NCI-H1436 treated with DMSO at 0.1 percent for 48 hours (cell line): ENCODE measurements at places on chromosomes 5 and 9.

DNA sequence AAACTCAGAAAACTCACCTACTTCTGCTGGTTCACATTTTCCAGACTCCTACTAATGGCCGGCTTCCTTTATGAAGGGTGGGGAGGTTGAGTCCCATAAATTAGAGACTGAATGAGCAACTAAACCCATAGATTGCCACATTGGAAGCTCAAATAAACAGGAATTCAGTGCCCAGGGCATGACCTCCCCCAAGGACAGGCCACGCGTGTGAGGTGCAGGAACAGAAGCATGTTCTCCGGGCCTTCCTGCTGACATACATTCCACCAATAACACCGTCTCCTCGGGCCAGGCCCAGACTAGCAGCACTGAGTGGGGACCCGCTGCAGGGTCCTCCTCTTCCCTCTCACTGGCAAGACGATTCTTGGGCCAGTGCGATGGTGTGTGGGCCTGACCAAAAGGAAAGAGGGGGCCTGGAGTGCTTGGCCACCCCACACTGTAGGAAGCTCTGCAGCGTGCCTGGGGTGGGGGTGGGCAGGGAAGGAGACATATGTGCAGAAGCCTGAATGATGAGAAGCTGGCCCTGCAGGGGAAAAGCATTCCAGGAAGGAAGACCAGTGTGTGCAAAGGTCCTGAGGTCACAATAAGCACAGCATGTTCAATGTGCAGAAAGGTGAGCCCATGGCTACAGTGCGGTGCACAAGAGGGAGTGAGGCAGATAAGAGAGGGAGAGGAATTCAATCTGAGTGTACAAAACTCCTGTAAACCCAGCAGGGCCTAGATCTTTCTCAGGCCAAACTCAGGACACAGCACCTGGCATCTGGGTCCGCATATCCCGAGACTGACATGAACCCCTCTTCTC, 12.0 kb downstream of the PTGES start:
- no peak for DNase-seq

DNA sequence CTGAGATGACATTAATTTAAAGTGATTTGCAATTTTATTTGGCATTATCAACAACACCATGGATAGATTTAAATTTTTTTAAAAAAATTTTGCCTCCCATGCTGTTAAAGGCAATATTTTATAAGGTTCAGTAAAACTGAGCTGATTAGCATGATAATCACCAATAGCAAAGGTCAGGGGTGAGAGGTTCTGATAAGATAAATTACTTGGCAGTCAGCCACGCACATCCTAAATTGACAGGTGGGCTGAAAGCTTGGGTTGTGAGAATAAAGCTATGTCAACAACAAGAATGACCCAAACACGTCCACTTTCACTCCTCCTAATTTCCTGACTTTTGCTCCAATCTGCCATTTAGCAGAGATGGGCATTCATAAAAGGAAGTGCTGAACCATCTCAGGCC, 127.1 kb downstream of the LHFPL2 start:
- no peak for DNase-seq

GRCh38 chr5:80885396-80886000, 74.7 kb upstream of the RASGRF2 start:
- no peak for DNase-seq

GRCh38 chr5:54073131-54073530, 237.2 kb downstream of the ARL15 start:
- no peak for DNase-seq

DNA sequence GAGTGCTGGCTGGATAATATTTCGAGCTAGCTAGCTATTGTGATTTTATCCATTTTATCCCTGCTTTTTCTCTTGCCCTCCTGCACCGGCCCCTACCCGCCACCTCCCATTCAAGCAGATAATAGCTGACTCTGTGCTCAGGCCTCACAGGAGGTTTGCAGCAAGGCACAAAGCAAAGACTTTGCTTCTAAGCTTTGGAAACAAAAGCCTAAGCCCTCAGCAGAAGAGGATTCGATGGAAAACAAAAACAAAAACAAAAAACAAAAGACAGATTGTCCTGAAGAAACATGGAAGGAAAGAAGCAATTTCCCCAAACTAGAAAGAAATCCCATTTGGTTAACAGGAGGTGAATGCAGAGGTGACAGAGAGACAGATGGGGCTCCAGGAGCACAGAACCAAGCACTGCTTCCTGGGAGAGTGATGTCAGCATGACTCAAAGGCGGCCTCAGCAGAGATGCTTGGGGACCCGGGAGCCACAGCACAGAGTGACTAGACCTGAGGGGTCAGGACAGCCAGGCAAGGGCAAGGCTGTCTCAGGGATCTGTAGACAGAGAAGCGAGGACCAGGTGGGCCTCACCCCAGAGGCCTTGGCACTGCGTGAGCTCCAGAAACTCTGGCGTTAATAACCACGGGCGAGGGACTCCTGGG, 28.4 kb downstream of the MTX3 start:
- no peak for DNase-seq

DNA sequence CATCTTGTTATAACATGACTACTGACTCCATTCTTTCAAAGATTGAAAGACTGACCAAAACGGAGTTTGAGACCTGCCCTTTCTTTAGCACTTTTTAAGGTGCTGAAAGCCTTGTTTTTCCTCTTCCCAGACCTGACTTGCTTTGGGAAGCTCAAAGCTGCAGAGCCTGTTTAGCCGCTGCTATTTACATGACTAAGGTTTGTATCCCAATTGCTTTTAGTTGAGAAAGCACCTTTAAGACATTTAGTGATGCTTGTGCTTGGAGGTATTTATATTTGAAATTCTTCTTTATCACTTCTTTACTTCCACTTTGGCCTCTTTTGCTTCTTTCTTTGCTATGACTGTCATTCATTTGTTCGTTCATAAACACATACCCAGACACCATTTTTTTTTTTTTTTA, 182.6 kb upstream of the ELL2 start:
- DNase-seq = no peak

DNA sequence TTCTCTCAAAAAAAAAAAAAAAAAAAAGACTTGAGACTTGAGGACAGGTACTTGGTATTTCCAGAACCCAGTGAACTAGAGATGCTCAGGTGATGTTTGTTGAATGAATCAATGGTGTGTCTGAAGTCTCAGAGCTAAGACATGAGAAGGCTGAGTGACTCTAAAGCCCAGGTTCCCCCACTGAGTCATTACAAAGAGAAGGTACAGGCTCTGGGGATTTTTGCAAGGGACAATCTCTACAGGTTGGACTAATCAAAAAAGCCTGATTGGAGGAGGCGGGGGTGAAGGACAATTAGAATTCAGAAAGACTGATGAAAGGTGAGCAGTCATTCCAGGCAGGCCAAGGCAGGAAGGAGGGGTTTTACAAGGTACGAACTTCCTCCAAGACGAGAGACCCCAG, 8.2 kb upstream of the FABP6 start:
- no peak for DNase-seq

- DNase-seq = no peak
Measured at GRCh38 chr5:38601863-38602298, 45.4 kb upstream of the LIFR start.

GRCh38 chr5:176553260-176554085, 4.3 kb downstream of the CDHR2 start:
- no peak for DNase-seq

GRCh38 chr5:1011741-1012312, 3.2 kb downstream of the NKD2 start:
- DNase-seq = no peak

GRCh38 chr9:101511009-101511408, 22.6 kb upstream of the RNF20 start:
- no peak for DNase-seq

DNA sequence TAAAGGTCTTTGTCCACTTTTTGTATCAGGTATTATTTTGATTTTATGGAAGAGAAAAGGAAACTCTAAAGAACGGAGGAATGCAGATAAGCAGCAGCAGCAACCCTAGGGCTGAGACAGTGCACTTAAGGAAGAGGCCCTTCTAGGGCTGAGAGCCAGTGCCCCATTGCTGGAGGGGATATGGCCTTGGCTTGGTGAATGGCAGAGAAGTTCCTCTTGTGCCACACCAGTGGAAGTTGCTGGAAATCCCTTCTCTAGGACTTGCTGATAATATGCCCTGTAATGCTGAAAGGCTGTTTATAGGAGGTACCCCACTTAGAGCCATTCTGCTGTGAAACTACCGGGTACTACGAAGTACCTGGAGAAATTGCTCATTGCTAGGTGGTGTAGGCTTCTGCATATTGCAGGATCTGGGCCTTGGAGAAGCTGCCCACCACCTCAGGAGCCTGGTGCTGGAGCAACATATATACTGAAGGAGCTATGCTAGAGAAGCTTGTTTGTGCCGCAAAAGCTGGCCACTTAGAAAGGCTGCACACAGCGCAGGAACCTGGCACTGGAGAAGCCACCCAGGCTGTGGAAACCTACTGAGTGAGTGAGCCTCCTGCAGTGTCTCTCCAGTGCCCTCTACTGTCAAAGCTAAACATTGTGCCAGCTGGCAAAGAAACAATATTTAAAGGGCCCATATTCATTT, 9.6 kb upstream of the UBTD2 start:
- peak; percentile 1 for DNase-seq

DNA sequence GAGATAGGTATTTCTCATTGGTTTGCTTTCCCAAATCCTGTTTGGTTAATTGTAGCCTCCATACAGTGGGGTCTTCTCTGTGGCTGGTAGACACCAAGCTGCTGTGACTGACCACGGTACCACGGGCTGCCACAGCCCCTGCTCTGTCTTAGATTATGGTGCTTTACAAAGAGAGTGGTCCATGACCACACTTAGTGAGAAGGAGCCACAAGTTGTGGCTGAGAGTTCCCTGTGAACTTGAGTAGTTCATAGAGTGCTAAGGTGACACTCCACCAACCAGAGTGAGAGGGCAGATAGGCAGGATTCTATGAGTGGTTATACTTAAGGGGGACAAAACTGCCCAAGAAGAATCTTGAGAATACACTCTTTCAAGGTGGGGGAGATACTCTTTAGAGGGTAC, 25.8 kb upstream of the ZBTB34 start:
- DNase-seq = no peak

DNA sequence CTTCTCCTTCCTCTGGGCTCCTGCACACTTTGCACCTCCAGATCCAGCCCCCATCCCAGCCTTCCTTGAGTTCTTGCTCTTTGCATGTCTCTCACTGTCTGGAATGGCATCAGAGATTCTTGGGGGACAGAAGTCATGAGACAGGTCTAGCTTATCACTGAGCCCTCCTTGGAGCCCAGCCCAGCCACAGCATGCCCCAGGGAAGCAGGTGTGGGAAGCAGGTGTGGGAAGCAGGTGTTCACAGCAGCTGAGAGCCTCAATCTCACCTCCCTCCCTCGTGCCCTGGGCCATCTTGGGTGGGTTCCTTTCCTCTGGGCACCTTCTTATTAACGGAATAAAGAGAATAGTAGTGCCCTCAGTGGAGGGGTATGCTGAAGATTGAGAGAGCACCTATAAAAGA, 27.2 kb downstream of the SLC6A7 start:
- DNase-seq = no peak

GRCh38 chr5:171581781-171582180, 162.3 kb downstream of the FGF18 start:
- no peak for DNase-seq

- DNase-seq = no peak
Measured at GRCh38 chr9:76415154-76415553, 20.9 kb upstream of the RFK start.

- no peak for DNase-seq
Measured at GRCh38 chr5:30765227-30765626, 428.3 kb upstream of the CDH6 start.

GRCh38 chr5:56490971-56491468, 257.9 kb upstream of the ANKRD55 start:
- no peak for DNase-seq

GRCh38 chr5:111113678-111114077, 21.5 kb downstream of the WDR36 start:
- no peak for DNase-seq

GRCh38 chr5:76412511-76412910, 9.4 kb downstream of the IQGAP2 start:
- no peak for DNase-seq

- DNase-seq = no peak
Measured at GRCh38 chr5:129459777-129460671, at the start of gene ADAMTS19. TSS of gene ADAMTS19 (plus strand) at chr5:129460298. CDS start at chr5:129460392, 94 bp downstream.

- no peak for DNase-seq
Measured at GRCh38 chr9:100281676-100282387, 70.9 kb downstream of the TEX10 start.

- DNase-seq = no peak
Measured at GRCh38 chr9:95070549-95071021, 246.9 kb downstream of the FANCC start.

DNA sequence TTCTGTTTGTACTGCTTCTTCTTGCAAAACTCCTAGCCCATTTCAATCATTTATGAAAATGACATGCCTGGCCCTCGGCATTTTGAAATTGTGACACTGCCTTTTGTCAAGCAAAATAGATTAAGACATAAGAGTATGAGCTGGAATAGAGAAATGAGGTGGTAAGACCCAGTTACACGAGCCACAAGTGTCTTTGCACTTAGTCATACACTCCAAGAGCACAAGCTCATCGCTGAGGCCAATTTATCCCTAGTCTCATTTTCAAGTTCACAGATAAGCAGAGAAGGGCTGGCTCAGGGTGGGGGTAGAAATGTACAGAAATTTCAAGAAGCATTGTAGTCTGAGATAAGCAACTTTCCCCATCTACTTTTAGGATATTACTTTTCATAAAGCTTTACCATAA, 40.6 kb upstream of the MAP1B start:
- DNase-seq = no peak

DNA sequence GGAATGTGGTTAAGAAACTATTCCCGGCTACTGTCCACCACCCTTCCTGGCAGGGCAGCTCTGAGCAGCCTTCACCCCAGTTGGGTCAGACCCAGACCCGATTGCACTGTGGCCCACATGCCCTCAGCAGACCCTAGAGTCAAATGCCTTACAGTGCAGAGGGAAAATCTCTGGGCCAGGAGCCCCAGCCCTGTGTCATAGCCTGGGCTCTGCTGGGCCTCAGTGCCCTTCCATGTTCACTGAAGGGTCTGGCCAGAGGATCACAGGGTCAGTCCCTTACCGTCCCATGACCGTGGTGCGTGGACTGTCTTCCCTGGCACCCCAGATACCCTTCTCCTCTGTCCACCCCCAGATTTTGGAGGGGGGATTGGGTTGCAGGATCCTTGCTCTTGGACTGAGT, 73.5 kb upstream of the COL5A1 start:
- DNase-seq = no peak

DNA sequence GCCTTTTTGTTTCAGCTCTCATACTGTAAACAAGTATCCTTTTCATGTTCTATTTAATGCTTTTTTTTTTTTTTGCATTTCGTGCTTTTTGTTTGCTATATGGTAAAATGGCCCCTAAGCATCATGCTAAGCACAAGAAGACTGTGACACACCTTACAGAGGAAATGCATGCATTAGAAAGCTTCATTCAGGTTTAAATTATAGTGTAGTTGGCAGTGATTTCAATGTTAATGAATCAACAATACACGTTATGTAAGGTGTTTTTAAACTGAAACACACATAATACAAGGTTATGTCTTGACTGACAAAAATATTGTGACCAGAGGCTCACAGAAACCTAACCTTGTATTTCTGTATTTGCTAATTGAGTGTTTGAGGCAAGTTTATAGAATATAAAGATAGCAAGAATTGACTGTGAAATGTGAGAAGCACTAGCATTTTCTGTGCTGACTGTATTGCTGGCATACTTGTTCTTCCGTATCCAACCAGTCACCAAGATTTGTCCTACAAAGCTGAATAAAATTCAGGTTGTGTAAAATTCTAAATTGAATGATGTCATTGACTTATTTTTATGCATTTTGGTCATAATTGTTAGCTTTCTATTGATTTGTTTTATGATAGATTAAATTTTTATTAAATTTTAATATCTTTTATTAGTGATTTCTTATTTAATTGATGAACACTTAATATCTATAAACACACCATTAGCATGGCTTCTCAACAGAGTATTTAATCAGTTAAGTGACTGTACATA, 4.1 kb downstream of the CFAP95 start:
- peak; percentile 42 for DNase-seq

GRCh38 chr5:31731016-31731415, 92.1 kb downstream of the PDZD2 start:
- DNase-seq = no peak
